ENCODE measurements at places on chromosomes 1 and 21.

- no peak for DNase-seq
Measured at GRCh38 chr1:245615001-245615400, 460.2 kb downstream of the KIF26B start.

GRCh38 chr1:26822737-26823395, 3.6 kb upstream of the ZDHHC18 start:
- DNase-seq = no peak

DNA sequence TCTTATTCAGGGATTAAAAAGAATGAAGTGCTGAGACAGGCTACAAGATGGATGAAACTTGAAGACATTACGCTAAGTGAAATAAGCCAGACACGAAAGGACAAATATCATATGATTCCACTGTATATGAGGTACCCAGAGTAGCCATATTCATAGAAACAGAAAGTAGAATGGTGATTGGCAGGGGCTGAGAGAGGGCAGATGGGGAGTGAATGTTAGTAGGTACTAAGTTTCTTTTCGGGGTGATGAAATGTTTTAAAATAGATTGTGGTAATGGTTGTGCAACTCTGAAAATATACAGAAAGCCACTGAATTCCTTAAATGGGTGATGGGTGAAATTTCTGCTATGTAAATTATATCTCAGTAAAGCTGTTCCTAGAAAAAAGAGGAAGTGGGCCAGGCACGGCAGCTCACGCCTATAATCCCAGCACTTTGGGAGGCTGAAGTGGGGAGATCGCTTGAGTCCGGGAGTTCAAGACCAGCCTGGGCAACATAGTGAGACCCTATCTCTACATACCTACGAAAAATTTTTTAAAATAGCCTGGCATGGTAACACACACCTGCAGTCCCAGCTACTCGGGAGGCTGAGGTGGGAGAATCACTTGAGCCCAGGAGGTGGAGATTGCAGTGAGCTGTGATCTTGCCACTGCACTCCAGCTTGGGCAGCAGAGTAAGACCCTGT, 15.9 kb downstream of the SLC27A3 start:
- DNase-seq = peak; percentile 32

GRCh38 chr21:44944596-44944995, 4.8 kb downstream of the SLX9 start:
- DNase-seq = no peak

- DNase-seq = no peak
Measured at GRCh38 chr1:81446000-81446669, 354.6 kb upstream of the ADGRL2 start.

GRCh38 chr1:5575396-5575940, 416.8 kb downstream of the NPHP4 start:
- no peak for DNase-seq

GRCh38 chr1:190328871-190329270, 148.8 kb downstream of the BRINP3 start:
- DNase-seq = no peak

DNA sequence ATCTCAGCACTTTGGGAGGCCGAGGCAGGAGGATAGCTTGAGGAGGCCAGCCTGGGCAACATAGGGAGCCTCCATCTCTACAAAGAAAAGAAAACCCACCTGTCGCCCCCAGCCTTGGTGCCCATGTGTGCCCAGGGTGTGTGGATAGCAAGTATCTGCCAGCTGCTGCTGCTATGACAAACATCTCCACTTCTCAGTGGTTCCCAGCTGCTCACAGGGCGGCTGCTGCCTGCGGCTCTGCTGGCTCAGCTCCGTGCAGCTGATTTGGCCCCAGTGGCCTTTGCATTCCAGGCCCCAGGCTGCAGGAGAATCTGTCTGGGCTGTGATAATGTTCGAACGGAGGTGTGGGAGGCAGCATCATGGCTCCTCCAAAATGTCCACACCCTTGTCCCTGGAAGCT, 10.6 kb upstream of the TTC34 start:
- no peak for DNase-seq

- DNase-seq = no peak
Measured at GRCh38 chr1:169570172-169570574, 16.1 kb downstream of the F5 start.

DNA sequence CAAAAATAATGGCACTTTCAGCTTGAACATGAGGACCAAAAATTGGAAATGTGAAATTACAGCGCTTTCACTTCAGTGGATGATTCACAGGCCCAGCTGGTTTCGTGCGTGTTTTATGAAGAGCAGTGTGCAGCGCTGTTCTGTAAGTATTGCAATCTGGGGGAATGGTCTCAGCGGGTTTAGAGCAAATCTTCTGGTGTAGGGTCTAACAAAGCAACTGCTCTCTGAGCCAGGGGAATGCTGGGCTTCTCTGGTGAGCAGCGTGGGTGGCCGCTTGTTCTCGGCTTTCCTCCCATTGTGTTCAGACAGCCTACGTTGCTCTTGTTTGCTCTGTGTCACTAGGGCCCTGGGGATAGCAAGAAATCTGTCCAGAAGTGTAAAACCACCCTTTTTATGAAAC, 42.4 kb upstream of the GADD45A start:
- no peak for DNase-seq

GRCh38 chr1:22132517-22133235, 10.2 kb downstream of the WNT4 start:
- no peak for DNase-seq

GRCh38 chr1:71252900-71253299, 172.1 kb upstream of the ZRANB2 start:
- DNase-seq = no peak

- no peak for DNase-seq
Measured at GRCh38 chr1:228066891-228067654, 15.4 kb upstream of the ARF1 start.

- peak; percentile 5 for DNase-seq
Measured at GRCh38 chr1:108082738-108083562, 117.2 kb downstream of the SLC25A24 start.

DNA sequence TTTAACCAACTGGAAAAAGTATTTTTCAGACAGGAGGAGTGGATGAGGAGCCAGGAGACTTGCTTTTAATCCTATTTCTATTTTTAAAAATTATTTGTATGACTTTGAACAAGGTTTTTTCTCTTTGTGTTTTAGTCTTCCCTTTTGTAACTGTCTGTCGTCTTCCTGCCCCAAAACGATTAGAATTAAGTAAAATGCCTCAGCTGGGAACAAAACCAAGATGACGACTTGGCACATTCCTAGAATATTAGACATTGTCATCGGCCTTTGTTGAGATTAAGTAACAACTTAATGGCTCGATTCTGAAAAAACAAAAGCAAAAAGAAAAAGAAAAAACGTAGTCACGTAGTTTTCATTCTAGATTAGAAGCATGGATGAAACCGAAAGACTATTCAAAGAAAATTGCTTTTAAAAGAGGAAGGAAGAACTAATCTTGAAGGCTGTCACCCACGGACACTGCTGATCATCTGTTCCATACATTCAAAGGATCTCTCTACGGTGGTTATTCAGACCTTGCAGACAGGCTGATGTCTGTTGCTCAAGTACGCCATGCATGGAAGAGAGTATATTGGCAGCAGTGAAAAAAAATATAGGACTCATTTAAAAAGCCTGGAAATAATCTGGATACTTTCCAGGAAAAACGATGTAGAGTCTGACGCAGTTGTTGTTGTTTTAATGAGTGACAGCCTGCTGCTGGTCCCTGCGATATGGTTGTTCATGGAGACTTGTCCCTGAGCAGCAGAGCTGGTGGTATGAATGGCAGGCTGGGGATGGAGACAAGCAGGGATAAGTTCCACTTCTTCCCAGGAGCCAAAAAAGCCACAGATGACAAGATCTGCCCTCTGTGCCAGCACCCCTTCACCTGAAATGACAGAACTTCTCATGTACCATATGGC, 16.8 kb downstream of the GNG4 start:
- DNase-seq = no peak

DNA sequence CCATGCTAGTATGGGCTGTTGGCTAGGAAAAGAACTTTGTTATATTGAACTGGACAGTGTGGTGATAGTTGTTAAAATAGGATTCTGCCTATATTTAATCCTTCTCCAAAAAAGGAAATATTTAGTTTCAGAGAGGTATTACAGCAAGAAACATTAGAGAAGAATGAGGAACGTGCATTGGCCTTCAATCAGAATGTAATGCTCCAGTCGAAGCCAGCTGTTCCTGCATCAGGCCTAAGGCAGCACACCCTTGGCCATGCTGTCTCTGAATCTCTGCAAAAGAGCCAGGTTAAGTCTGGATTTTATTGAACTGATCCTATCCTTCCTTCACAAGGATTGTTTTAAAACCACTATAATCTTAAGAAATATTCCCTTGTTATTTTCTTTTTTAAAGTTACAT, 35.3 kb upstream of the RALGPS2 start:
- DNase-seq = no peak

GRCh38 chr1:118264343-118264742, 79.3 kb upstream of the SPAG17 start:
- no peak for DNase-seq

GRCh38 chr1:165169729-165170128, 186.8 kb downstream of the LMX1A start:
- DNase-seq = no peak
